Glutamatergic neuron (in vitro differentiated cells): ENCODE measurements at places on chromosomes 12 and 14. TPM values are rescaled to one million over a fixed set of nuclear protein-coding genes. Genes with fewer than 3 reads are reported as not detected.

DNA sequence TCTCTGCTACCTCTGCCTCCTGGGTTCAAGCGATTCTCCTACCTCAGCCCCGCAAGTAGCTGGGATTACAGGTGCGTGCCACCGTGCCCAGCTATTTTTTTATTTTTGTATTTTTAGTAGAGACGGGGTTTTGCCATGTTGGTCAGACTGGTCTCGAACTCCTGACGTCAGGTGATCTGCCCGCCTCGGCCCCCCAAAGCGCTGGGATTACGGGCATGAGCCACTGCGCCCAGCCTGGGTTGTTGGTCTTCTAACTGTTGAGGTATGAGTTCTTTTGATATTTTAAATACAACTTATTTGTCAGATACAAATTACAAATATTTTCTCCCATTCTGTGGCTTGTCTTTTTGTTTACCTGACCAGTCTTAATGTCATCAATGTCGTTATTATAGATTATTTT is 95.9 kb downstream of the PCNX1 start:
- H3K4me3 ChIP-seq, result no peak overlapping the region
- DNase-seq, result no peak
- no peaks in the 10 kb centered on the region for H3K36me3 ChIP-seq
- H3K27me3 ChIP-seq, result no peaks in the 10 kb centered on the region

DNA sequence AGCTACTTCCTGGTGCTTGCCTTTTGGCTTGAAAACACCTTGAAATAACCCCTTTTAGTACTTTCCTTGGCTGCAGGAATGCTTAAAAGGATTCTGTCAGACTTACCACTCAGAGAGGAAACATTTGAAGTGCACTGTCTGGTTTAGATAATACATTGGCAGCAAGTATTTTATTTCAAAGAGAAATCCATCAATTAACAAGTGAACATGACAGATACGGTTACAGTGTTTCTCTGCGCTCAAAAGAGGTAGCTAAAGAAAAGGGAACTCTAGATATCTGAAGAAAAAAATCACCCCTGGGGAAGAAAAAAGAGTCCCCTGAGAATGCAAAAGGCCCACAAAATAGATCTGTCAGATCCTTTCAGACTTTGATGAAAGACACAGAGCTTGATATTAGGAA is 421.9 kb downstream of the LRFN5 start:
- H3K4me3 ChIP-seq, result no peak overlapping the region
- H3K36me3 ChIP-seq, result peaks cover 7% of the 10 kb centered on the region
- DNase-seq, result no peak
- peaks cover 3% of the 10 kb centered on the region for H3K4me1 ChIP-seq
- H3K27ac ChIP-seq, result no peak overlapping the region

- H3K4me3 ChIP-seq, result no peak overlapping the region
- no peaks in the 10 kb centered on the region for H3K36me3 ChIP-seq
- H3K27me3 ChIP-seq, result peaks cover 4% of the 10 kb centered on the region
- no peaks in the 10 kb centered on the region for H3K4me1 ChIP-seq
- DNase-seq, result no peak
Measured at GRCh38 chr12:112182499-112182898, 57.1 kb downstream of the TRAFD1 start.

- DNase-seq, result no peak
- H3K4me3 ChIP-seq, result no peak overlapping the region
- H3K4me1 ChIP-seq, result no peaks in the 10 kb centered on the region
- no peak overlapping the region for H3K27ac ChIP-seq
- H3K36me3 ChIP-seq, result no peaks in the 10 kb centered on the region
- H3K27me3 ChIP-seq, result no peaks in the 10 kb centered on the region
Measured at GRCh38 chr12:40287369-40287975, 62.7 kb downstream of the LRRK2 start.

DNA sequence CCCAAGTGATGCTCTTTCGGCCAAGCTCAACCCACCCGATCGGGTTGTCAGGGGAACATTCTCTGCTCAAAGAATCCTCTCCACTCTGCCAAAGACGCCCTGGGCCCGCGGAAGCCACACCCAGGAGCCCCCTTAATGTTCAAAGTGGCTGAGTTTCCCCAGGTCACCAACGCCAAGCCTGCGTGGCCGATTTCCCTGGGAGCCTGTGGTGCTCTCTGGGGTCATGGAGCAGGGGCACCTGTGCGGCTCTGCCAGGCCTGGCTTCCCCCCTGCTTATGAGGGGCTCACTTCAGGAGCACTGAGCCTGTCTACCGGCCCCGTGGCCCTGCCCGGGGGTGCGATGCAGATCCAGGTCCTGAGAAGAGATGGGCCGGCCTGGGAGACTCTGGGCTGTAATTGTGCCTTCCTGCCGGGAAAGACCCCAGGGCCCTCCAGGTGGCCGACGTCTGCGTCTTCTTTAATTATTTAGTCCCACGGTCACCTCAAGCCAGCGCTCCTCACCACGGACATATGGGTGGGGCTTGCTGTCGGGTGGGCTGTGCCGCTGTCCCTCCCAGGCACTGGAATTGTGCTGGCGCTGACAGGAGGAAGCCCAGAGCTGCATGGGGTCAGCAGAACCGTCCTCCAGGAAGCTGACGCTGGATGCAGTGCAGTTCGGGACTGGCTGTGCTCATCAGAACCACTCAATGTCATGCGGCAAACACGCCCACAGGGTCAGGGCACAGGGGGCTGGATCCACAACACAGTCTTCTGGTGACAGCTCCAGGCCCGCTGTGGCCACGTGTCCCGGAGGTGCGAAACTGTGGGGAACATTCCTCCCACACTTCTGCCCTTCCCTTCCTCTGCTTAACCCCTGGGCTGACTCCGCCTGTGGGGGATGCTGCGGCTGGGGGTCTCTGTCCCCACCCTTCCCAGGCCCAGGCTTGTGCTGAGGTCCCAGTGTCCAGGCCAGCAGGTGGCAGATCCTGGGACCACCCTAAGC is 267.6 kb upstream of the SFSWAP start:
- H3K36me3 ChIP-seq, result no peaks in the 10 kb centered on the region
- peaks cover 16% of the 10 kb centered on the region for H3K4me1 ChIP-seq
- H3K4me3 ChIP-seq, result no peak overlapping the region
- no peak overlapping the region for H3K27ac ChIP-seq

DNA sequence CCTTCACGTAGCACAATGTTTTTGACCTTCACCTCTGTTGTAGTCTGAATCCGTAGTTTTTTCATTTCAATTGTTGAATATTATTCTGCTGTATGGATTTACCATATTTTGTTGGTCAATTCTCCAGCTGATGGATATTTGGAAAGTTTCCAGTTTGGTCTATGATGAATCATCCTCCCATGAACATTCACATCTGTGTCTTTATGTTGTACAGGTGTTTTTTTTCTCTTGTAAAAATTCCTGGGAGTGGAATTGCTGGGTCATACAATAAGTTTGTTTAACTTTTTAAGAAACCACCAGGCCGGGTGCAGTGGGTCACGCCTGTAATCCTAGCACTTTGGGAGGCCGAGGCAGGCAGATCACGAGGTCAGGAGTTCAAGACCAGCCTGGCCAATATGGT is 36.7 kb upstream of the GNG2 start:
- no peaks in the 10 kb centered on the region for H3K36me3 ChIP-seq
- no peaks in the 10 kb centered on the region for H3K4me1 ChIP-seq
- DNase-seq, result no peak
- H3K27ac ChIP-seq, result no peak overlapping the region
- H3K27me3 ChIP-seq, result peaks cover 5% of the 10 kb centered on the region

DNA sequence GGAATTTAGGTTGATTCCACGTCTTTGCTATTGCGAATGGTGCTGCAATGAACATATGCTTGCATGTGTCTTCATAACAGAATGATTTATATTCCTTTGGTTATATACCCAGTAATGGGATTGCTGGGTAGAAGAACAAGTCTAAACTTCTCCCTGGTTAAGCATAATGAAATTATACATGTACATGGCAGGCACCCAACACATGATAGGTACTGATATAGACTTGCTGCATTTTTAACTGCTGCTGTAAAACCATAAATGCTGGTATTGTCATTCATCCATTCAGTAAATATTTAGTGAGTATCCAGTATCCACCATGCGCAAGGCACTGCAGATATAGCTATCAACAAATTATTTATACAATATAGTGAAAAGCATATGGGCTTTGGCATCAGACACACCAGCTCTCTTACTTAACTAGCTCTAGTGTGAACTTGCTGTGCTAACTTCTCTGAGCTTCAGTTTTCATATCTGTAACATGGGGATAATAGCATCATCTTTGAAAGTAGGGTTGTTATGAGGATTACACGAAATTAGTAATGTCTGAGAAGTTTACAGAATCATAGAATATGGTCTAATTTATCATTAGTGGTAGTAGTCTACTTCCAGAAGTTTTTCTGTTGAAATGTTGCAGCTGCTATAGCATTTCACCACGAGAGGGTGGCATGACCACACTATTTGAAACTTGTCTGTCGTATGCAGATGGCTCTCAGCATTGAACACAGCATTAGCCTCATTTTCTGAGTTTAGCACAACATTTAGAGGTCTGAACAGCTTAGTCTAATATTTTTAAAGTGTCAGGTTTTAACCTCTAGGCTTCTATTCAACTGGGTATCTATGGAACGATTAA is 32.0 kb upstream of the SEL1L start:
- no peaks in the 10 kb centered on the region for H3K36me3 ChIP-seq
- H3K4me1 ChIP-seq, result no peaks in the 10 kb centered on the region
- H3K27ac ChIP-seq, result no peak overlapping the region
- no peaks in the 10 kb centered on the region for H3K27me3 ChIP-seq
- peak; percentile 32 for DNase-seq
- no peak overlapping the region for H3K4me3 ChIP-seq

- no peak overlapping the region for H3K4me3 ChIP-seq
- no peak overlapping the region for H3K27ac ChIP-seq
- DNase-seq, result no peak
- H3K36me3 ChIP-seq, result peaks cover 12% of the 10 kb centered on the region
- peaks cover 3% of the 10 kb centered on the region for H3K4me1 ChIP-seq
Measured at GRCh38 chr12:114439261-114439683, 33.3 kb upstream of the TBX5 start.

- peaks cover 3% of the 10 kb centered on the region for H3K27me3 ChIP-seq
- DNase-seq, result no peak
- no peaks in the 10 kb centered on the region for H3K4me1 ChIP-seq
Measured at GRCh38 chr12:115897729-115898128, 379.8 kb downstream of the MED13L start.

- peaks cover 2% of the 10 kb centered on the region for H3K4me1 ChIP-seq
- no peaks in the 10 kb centered on the region for H3K27me3 ChIP-seq
- no peak for DNase-seq
- no peak overlapping the region for H3K4me3 ChIP-seq
- H3K27ac ChIP-seq, result no peak overlapping the region
Measured at GRCh38 chr12:25424211-25424731, 128.8 kb downstream of the LMNTD1 start.

GRCh38 chr14:102373110-102373509 is 10.4 kb downstream of the TECPR2 start:
- H3K4me1 ChIP-seq, result no peaks in the 10 kb centered on the region
- no peak for DNase-seq

- H3K27me3 ChIP-seq, result no peaks in the 10 kb centered on the region
- DNase-seq, result no peak
- H3K27ac ChIP-seq, result no peak overlapping the region
- H3K36me3 ChIP-seq, result peaks cover 9% of the 10 kb centered on the region
- H3K4me3 ChIP-seq, result no peak overlapping the region
Measured at GRCh38 chr14:83462759-83463158, 1929.1 kb upstream of the SEL1L start.

DNA sequence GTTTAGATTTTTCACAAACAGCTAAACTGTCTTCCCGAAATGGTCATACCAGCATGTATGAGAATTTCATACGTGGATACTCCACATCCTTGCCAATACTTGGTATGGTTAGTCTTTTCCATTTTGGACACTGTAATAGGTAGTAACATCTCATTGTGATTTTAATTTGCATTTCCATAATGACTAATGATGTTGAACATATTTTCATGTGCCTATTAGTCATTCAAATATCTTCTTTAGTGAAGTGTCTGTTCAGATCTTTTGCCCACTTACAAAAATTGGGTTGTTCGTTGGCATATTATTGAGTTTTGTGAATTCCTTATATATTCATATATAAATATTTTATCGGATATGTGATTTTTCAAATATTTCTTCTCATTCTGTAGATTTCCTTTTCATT is 78.0 kb upstream of the GNG2 start:
- peaks cover 8% of the 10 kb centered on the region for H3K27me3 ChIP-seq
- H3K4me1 ChIP-seq, result no peaks in the 10 kb centered on the region
- H3K4me3 ChIP-seq, result no peak overlapping the region
- H3K36me3 ChIP-seq, result peaks cover 22% of the 10 kb centered on the region

Gene KRT75
- total RNA-seq, result not detected

Gene HOXC10
- total RNA-seq, result not detected

Gene TMEM132D
- 16.5 TPM for total RNA-seq

Gene ASCL1
- total RNA-seq, result not detected
